NCI-H82 (cell line): ENCODE measurements at places on chromosomes 6 and 20.

DNA sequence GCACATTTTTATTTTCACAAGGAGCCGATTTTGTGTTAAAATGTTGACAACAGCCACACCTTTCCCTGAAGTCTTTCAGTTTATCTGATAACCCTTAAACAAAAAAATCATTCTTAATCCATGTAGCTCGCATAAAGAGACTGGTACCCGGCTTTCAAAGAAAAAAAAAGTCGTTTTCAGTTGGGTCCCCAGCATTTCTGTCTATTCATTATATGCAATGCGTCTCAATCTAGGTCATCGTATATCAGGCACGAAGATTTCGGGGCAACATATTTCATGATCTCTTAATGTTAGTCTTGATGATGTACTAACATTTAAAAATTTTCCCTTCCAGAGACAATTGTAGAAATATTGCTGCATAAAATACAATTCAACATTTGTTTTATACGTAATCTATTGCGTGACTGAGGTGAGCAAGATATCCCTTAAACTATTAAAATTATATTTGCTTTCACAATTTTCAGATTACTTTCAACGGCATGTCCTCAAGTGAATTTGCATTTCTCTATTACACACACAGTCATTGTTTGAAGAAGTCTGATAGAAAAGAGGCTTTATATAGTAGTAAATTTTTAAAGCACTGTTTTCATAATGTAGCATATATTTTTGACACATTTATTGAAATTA is 2.9 kb upstream of the TUBB2B start:
- DNase-seq: no peak

DNA sequence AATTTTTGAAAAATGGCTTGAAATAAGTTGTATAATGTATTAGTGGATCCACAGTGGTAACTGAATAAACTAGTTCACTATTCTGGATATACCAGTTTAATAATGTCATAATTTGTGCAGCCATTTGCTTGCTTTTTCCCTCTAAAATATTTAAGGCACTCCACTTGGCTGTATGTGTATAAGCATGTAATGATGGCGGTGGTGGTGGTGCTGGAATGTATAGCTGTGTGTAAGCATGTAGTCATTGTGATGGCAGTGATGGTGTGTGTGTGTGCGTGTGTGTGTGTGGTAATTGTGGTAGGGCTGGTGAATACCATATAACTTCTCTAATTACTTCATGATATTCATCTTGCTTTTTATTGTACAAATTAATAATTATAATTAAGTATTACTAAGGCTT is 89.2 kb upstream of the HIVEP1 start:
- no peak for DNase-seq

GRCh38 chr20:38021087-38021772 is 12.0 kb downstream of the TTI1 start:
- no peak for DNase-seq

DNA sequence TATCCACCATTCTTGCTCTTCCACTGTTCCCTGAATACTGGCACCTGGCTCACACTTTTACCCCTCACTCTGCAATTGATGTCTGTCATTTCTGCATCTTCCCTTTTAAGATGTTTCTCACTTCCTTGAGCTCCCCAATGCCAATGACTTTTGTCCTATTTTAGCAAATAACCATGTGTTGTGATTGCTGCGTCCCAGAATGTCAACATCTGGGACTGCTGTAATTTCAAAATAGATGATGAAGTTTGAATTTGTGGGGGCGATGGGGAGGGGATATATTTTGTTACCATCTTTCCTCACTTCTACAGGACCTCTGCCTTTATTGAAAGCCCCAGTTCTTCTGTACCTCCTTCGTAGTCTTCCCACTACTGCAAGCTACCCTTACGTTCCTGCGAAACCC is 40.0 kb upstream of the ADGRF5 start:
- DNase-seq: no peak

GRCh38 chr20:33002087-33002808 is 2.0 kb downstream of the SUN5 start:
- DNase-seq: no peak

DNA sequence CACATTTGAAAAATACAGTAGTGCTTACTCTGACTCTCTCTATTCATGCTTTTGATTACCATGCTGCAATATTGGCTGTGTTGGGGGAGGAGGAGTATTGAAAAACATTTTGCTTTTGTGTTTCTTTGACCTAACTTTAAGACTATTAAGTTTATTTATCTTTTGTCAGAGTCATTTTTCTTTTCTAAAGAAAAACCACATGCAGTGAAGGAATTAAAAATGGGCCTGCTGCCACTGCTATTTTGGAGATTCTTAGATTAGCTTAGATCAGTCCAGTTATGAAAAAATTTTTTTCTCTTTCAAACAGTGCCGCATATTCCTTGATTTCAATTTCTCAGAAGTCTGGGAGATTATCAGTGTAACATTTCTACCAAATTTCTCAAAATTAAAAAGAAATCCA is 36.1 kb downstream of the BCKDHB start:
- no peak for DNase-seq

DNA sequence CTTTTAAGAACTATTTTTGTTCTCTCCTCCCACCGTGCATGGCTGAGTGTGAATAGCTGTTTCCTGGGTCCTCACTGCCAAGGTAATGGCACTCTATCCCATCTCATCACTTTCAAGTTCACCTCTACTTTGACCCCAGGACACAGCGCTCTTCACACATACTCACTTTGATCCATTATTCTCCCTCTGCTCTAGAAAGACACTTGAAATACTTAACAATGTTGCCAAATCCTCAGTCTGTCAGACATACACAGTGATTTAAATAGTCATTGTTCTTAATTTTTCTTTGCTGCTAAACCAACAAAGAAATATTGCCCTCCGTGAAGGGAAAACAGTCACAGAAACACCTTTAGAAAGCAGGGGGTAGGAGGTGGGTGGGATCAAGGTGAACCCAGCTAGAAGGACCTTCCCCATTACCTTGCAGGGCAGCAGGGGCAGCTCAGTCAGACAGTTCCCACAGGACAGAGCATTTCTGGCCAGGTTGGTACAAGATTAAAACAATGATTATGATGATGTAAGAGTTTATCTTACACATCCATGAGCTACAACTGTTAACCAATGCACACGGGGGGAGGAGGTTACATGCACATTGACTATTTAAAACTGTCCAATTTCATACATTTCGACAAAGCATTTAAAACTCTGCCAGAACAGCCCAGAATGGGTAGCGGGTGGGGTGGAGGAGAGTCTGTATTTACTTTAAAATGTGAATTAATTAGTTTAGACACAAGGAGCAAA is 2.4 kb downstream of the SLC22A23 start:
- DNase-seq: no peak

DNA sequence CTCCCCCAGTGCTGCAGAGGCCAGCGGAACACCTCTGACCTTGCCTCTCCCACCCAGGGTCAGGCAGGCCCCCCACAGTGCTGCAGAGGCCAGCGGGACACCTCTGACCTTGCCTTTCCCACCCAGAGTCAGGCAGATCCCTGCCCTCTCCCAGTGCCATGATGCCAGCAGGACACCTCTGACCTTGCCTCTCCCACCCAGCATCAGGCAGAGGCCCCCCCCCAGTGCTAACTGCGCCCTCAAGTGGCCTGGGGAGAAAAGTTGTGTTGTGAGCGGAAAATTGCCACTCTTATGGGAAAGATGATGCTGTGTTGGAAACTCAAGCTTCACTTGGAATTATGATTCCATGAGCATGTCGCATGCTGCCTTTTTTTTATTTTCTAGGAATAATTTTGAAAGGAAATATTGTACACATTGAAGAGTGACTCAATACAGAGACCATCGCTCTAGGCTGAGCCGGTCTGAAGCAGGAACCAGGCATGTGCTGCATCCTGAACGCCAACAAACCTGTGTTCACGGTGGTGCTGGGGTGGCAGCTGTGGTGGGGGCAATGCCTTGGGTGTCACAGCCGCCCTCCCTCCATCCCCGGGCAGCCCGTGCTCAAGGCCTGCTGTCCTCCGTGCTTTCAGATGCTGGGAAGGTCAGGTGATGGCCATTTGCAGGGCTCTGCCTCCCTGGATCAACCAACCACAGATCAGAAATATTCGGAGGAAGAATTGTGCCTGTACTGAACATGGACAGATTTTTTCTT is 98.6 kb downstream of the CDH4 start:
- DNase-seq: no peak

GRCh38 chr6:38174315-38174714 is 354.8 kb downstream of the ZFAND3 start:
- DNase-seq: no peak

- DNase-seq: peak; percentile 48
Measured at GRCh38 chr6:161200610-161201370, 73.1 kb downstream of the AGPAT4 start.

DNA sequence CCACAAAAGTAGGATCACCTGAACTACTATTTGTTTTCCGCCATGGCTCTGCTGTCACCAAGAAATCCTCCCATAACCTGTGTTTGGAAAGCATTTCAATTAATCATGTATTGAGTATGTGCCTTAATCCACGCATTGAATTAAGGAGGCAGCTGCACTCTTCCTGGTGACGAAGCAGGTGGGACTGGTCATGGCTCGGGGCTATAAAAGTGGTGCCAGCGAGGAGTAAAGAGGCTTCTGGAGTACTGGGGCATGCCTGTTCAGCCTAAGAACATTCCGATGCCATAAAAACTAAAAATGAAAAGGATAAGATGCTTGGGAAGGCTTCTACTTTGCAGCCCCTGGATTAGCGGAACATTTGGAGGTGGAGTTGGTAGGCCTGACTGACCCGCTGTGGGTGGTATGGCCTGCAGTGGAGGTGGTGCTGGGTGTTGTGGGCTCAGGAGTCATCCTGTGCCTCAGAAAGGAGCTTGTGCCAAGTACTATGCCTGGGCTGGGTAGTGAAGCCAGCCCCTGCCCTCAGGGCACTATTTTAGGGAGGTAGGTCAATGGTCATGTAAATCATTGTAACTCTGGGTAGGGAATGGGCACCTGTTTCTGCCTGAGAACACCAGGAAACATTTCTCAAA is 110.5 kb downstream of the B3GAT2 start:
- DNase-seq: peak; percentile 56

GRCh38 chr6:106243261-106243660 is 82.3 kb downstream of the ATG5 start:
- DNase-seq: no peak

GRCh38 chr6:68958327-68958726 is 323.2 kb downstream of the ADGRB3 start:
- peak; percentile 16 for DNase-seq

DNA sequence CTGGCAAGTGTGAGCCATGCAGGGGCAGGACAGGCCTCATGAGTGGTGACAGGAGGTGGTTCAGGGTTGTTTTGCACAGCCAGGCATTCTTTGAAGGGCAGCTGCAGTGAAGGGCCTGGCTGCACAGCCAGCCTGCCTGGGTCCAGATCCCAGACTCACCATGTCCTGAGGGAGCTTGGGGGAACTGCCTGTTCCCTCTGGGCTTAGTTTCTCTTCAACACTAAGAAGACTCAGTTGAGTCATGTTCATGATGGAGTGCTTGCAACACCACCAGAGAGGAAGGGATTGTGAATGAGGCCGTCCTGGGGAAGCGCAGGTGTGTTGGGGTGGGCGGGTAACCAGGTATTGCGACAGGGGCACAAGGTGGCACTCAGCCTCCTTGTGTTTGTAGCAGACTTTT is 102.4 kb downstream of the CDH26 start:
- no peak for DNase-seq

DNA sequence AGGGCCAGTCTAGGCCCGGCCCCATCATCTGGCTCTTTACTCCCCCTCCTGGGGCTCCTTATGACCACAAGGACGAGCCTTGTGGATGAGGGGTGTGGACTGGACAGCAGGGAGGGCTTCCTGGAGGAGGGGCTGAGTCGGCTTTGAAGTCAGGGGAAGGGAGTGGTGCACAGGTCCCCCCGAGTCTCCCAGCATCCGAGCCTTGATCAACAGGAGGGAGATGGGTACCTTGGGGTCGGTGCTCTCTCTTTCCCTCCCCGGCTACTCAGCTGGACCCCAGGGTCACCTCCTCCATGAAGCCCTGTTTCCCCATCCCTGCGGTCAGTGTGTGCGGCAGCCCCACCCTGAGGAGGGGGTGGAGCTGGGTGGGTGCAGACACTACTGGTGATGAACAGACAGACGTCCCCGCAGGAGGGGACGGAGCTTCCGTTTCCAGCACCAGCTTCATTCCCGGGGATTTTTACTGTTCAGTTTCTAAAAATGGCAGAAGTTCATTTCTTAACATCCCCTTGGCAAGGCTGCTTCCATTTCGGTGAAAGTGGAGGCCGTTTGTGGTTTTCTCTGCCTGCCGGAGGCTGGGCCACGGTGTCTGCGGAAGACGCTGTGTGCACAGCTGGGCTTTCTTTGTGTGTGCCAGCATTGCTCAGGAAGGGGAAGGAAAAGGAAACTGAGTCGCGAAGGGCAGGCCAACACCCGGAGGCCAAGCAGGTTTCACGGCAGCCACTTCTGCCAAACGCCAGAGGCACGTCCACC is 19.6 kb downstream of the NTSR1 start:
- no peak for DNase-seq

DNA sequence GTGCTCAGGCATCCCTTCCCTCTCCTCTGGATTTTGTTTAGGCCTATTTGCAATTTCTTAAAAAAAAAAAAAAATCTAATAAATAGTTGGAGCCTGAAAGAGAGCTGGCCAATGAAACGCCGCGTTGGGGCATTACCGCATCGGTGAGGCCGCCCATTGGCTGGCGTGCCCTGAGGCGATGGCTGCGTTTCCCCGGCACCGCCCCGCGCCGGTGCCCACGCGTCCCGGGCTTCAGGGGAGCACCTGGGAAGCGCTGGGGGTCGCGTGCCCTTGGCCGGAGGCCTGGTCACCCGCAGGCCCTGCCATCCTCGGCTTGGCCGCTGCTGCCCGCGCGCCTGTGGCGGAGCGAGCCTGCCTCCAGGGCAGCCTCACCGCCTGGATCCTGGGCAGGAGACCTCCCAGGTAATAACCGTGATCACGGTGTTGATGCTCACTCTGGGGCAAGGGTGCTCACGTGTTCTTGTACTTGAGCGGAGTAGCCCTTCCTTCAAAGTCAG is 155.4 kb downstream of the NRN1 start:
- no peak for DNase-seq

DNA sequence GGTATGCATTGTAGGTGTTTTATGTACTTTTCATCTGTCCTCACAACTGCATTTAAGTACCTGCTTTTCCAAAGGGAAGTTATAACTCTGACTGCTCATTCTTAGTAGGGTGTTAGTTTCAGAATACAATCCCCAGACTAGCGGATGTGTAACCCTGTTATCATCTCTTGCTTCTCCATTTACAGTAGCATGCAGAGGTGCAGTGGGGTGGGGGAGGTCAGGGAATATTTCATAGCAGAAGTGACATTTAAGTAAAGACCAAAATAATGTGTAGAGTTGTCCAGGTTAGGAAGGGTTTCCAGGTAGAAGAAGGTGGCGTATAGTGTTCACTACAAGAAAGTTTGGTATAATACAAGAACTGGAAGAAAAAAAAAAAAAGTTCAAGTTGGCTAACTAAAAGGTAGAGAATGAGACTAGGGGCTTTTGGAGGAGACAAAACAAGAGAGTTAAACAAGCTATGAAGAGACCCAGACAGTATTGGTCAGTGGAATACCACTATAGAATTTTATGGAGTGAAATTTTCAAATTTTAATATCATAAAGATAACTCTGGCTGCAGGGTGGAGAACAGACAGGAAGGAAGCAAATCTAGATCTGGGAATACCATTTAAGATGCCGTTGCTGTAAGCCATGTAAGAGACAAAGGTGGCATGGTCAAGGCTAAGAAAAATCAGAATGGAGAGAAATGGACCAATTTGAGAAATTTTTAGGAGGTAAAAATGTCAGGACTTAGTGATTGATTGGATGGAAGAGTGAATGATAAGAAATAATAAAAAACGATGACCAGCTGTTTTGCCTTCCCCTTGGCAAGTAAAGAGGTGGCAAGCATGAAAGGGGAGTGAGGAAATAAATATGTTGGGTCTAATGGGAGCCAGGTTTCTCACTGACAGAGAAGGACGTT is 2.2 kb upstream of the AHI1 start:
- DNase-seq: no peak

- DNase-seq: no peak
Measured at GRCh38 chr20:62788607-62789006, 7.7 kb upstream of the MRGBP start.
